Stimulated activated CD4-positive, alpha-beta T cell treated with anti-CD3 and anti-CD28 coated beads, Interleukin-1b, Interleukin-23, amount 100 ng/mL, for 1 hour (primary cell): ENCODE measurements at places on chromosomes 11 and 22.

DNA sequence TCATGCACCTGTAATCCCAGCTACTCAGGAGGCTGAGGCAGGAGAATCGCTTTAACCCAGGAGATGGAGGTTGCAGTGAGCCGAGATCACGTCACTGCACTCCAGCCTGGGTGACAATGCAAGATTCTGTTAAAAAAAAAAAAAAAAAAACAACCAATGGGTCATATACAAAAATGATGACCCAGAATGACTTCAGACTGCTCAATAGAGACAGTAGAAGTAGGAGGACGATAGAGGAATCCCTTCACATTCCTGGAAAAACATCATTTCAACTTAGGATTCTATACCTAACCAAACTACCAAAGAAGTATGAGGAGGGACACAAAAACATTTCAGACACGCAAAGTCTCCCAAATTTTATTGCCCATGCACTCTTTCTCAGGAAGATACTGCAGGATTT, 14.1 kb upstream of the CBX7 start:
- no peak for DNase-seq

GRCh38 chr22:44338177-44338810, 25.5 kb upstream of the SHISAL1 start:
- DNase-seq, result no peak

GRCh38 chr22:23772649-23773473, at the start of gene MMP11:
Gene MMP11, plus strand, starts transcription at chr22:23772849. Its CDS starts 22 bp downstream, at chr22:23772871.
- DNase-seq, result peak; percentile 38

GRCh38 chr22:30005213-30005857, 74.9 kb upstream of the HORMAD2 start:
- DNase-seq, result peak; percentile 8

DNA sequence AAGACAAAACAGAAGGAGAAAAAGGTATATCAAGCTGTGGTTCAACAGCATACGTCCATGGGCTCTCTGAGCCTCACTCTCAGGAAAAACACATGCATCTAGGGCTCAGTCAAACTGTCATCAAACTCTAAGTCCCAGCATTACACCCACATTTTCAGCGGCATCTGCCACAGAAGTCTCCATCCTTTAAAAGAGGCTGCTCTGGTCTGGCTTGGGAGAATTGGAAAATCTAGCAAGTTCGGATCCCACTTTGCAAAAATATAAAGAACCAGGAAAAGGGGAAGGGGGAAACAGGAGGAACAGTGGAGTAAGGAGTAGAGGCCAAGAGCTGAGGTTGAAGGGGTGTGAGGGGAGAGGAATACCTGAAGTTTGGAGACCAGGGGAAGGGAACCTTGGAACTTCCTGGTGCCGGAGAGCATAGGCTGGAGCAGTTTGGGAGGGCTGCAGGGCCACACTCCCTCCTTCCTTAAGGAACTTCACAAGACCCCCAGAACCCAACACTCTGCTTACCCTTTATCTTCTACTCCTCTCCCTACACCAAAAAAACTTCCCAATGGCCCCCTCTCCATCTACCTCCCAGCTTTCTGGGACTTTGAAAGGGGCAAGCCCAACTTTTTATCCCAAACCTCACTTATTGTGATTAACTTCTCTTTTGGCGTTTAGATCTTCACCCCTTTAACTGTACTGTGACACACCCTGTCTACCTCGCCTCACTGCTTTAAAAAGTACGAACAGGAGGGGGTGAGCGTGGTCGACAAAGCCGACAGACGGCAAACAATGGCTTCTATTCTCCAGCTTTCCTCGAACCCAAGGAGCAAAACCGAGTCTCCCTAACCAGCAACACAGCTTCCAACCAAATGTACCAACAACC, 4.0 kb downstream of the PAX6 start:
- no peak for DNase-seq

DNA sequence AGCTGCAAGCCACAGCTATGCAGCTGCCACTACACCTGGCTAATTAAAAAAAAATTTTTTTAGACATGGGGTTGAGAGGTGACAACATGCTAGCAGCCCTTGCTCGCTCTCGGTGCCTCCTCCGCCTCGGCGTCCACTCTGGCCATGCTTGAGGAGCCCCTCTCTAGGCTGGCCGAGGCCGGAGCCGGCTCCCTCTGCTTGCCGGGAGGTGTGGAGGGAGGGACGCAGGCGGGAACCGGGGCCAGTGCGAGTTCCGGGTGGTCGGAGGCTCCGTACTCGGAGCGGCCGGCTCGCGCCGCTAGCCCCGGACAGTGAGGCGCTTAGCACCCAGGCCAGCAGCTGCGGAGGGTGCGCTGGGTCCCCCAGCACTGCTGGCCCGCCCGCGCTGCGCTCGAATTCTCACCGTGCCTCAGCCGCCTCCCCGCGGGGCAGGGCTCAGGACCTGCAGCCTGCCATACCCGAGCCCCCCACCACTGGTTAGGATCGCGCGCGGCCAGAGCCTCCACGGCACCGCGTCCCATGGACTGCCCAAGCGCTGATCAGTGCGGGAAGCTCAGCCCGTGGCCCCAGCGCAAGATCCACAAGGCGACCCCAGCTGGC, 10.7 kb downstream of the MYO18B start:
- DNase-seq, result no peak

GRCh38 chr11:46673713-46674462, 26.5 kb downstream of the ARHGAP1 start:
- no peak for DNase-seq

GRCh38 chr11:22624742-22625447, 728 bp downstream of the FANCF start:
- peak; percentile 38 for DNase-seq

- no peak for DNase-seq
Observed at GRCh38 chr11:2578929-2579270, 120.9 kb downstream of the KCNQ1OT1 start.
